Smooth muscle cell of the brain vasculature (primary cell): ENCODE measurements at places on chromosomes 6 and 20.

GRCh38 chr6:13357551-13358075 is 29.3 kb upstream of the TBC1D7 start:
- no peak for DNase-seq

DNA sequence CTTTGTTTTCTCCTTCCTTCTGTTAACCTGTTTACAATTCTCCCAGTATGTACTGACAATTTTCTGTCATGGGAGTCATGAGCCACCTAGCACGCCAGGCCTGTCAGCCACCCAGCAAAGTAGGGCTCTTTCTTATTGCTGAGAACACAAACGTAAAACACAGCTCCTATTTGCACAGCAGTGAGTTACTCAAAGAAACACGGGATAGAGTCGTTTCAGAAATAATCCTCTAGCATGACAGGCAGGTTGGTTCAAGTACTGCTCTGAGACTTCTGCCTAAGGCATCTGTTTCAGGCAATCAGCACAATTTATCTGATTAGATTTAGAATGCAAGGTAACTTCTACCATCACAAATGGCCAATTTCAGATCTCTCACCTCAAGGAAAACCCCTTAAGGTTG is 88.8 kb downstream of the CD24 start:
- DNase-seq, result no peak

DNA sequence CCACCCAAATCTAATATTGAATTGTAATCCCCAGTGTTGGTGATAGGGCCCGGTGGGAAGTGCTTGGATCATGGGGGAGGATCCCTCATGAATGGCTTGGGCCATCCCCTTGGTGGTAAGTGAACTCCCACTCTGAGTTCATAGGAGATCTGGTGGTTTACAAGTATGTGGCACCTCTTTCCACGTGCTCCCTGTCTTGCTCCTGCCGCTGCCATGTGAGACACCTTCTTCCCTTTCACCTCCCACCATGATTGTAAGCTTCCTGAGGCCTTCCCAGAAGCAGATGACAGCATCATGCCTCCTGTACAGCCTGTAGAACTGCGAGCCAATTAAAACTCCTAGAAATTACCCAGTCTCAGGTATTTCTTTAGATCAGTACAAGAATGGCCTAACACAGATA is 150.8 kb downstream of the SH3BGRL2 start:
- no peak for DNase-seq

DNA sequence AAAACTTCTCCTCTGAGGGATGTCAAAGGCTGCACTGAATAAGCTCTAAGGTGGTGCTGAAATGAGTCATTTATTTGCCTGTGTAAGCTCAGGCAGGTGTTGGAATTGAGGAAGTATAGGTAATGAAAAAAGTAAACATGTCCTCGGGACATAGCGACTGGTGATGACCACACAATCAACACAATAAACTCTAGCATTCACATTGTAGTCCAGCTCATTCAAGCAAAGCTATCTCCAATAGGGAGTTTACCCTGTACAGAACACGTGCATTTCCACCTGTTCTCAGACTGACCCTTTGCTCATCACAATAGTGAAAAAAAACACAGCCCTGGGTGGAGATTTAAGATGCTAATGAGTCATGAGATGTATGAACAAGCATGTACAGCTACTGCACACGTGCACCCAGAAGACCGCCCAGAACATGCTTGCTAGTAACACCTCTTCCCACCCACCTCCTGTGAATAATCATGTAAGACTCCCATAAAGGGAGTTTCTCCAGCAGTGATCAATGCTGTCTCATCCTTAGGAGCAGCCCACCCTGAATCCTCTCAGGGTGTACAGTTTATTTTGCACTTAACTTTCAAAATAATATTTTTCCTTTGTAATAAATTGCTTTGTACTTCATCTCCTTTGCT is 33.0 kb upstream of the POU5F1 start:
- DNase-seq, result no peak

GRCh38 chr20:13638496-13639149 is at the start of gene TASP1:
Gene TASP1, minus strand, starts transcription at chr20:13638932. Its CDS starts 8,854 bp downstream, at chr20:13630078.
- DNase-seq, result peak; percentile 84

GRCh38 chr6:45327956-45328522 is at the start of gene RUNX2:
Gene RUNX2, plus strand, starts transcription at chr6:45328330. Its CDS starts 397 bp downstream, at chr6:45328727.
- peak; percentile 2 for DNase-seq

GRCh38 chr6:137693711-137694110 is 173.3 kb upstream of the TNFAIP3 start:
- DNase-seq, result no peak
